Mesothelial cell of epicardium (in vitro differentiated cells): ENCODE measurements at places on chromosomes 13 and 19. TPM values are rescaled to one million over a fixed set of nuclear protein-coding genes. Genes with fewer than 3 reads are reported as not detected.

DNA sequence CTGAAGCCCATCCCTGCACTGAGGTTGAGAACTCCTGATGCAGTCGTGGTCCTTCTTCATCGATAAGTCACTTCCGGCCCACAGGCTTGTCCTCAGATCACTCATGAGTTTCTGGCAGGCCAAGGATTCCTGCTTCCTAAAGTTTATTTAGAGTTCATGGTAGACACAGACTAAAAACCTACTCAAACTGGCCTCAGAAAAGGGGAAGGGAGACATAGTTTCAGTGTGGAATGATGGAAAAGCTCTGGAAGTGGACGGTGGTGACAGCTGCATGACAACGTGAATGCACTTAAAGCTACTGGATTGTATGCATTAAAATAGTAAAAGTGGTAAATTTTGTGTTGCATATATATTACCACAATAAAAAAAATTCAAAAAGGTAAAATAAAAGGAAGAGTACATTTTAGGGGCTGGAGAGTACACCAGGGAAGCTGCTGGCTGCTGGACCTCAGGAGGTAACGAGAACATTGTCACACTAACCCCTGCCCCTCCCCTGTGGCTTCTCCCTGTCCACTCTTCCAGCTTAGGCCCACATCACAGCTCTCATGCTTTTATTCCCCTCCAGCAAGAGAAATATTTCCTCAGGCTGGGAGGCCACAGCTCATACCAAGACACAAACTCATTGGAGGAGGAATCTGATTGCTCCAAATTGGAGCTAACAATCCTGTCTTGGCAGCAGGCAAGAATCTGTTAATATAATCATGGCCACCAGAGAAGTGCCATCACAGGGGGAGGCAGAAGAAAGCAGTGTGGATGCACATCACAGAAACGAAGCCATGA lies 741.0 kb downstream of the UQCRFS1 start:
- H3K27me3 ChIP-seq, result peaks cover 14% of the 10 kb centered on the region
- H3K4me3 ChIP-seq, result no peak overlapping the region

DNA sequence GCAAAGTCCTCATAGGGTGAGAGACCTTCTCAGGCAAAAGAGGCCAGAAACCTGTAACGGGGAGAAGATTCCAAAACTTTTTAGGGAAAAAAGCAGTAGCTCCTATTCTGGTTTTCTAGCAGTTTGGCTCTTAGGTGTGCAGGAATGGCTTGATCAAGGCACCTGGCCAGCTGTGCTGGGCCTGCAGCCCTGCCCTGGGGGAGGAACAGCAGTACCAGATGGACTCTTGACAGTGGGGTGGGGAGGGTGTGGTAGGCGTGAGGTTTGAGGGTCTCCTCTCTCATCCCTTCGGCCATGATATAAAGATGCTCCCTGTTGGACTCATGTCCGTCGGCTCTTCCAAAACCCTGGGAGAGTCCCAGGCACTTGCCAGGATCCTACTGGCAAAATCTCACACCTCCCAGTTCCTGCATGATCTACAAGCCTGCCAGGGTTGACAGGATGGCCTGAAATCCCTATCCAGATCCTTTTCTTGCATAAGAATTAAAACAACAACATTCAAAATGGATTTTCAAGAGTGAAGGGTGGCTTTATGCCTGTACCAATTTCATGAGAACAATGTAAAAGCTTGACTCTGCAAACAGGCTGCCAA lies 120.4 kb downstream of the IER2 start:
- no peaks in the 10 kb centered on the region for H3K36me3 ChIP-seq
- peaks cover 3% of the 10 kb centered on the region for H3K27me3 ChIP-seq
- no peaks in the 10 kb centered on the region for H3K4me1 ChIP-seq
- no peak overlapping the region for H3K4me3 ChIP-seq
- H3K27ac ChIP-seq, result no peak overlapping the region

DNA sequence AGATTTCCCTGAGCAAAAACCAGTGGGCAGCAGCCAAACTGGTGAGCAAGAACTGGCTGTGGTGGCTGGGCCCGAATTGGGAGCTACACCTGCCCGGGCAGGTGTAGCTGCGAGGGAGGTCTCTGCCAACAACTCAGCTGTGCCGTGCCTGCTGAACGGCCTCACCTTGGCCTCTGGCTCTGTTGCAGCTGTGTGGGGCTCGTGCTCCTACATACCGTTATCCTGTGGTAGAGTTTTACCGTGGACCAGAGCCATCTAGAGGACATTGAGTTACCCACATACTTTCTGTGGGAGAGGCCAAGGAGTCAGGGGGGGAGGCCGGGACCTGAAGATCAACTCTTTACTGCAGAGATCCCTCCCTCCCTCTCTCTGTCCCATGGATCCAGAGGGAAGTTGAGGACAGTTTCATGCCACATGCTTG lies 113.2 kb downstream of the TM9SF2 start:
- no peak overlapping the region for H3K4me3 ChIP-seq

DNA sequence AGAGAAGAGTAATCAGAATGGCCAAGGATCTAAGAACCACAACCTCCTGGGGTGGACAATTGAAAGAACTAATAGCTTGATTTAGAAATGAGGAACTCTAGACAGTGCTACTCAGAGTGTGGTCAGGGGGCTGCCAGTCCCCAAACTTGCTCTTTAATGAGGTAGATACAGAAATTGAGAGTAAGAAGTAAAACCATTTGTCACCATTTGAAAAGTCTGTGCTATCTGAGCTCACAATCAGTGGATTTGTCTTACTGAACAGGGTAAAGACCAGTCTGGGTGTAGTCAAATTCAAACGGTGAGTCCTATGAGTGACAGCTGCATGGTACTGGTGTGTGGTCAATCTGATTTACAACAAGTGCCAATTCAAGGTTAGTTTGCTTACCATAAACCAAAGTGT lies 118.9 kb downstream of the KL start:
- H3K27me3 ChIP-seq, result no peaks in the 10 kb centered on the region
- DNase-seq, result no peak
- peaks cover 28% of the 10 kb centered on the region for H3K36me3 ChIP-seq
- H3K27ac ChIP-seq, result no peak overlapping the region
- H3K4me1 ChIP-seq, result no peaks in the 10 kb centered on the region
- H3K4me3 ChIP-seq, result no peak overlapping the region

ZNF681 gene
- 7.3 to 9.0 TPM (median 8.8 TPM) in 3 replicates for total RNA-seq

- H3K36me3 ChIP-seq, result no peaks in the 10 kb centered on the region
- peak overlapping the region; percentile 2 for H3K27ac ChIP-seq
- no peak for DNase-seq
Measured at GRCh38 chr13:49098198-49098597, 121.9 kb upstream of the MLNR start.

SLC8A2 gene
- total RNA-seq, result 2.2 to 3.7 TPM (median 2.5 TPM) in 3 replicates

GRCh38 chr13:33528896-33529295 lies 243.3 kb upstream of the STARD13 start:
- H3K27ac ChIP-seq, result no peak overlapping the region
- no peaks in the 10 kb centered on the region for H3K27me3 ChIP-seq
- H3K4me3 ChIP-seq, result no peak overlapping the region
- H3K36me3 ChIP-seq, result no peaks in the 10 kb centered on the region
- DNase-seq, result no peak
- H3K4me1 ChIP-seq, result peaks cover 2% of the 10 kb centered on the region

DNA sequence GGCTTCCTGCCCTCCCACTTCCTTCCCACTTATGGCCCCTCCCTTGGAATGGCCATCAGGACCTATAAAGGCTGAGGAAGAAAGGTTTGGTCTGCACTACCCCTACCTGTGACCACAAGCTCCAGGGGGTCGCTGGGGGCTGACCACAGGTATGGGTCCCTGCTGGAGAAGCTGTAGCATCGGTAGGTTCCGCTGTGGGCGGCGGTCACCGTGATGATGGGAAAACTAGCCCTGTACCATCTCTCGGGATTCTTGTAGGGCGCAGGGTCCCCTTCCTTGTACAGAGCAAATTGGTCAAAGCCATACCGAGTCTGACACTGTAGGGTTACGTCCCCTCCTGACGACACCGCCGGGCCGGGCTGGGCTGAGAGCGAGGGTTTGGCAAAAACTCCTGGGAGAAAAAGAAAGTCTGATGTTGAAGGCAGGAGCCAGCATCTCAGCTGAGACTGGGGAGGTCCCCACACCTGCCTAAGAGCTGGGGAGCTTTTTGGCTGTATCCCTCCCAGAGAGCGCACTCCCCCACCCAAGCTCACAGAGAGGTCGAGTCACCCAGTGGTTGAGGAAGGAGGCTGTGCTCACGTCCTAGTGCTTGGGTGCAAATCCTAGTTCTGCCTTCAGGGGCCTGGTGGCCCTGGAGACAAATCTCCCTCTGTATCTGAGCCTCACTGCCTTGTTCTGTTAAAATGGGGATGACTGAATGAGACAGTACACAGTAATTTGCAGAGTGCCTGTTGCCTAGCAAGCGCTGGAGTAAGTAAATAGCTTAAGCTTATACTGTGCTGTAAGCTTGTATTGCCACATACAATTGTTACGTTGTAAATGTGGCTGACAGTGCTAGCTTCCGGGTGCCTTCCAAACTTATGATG lies 10.4 kb downstream of the GP6 start:
- H3K4me3 ChIP-seq, result no peak overlapping the region
- DNase-seq, result no peak

DNA sequence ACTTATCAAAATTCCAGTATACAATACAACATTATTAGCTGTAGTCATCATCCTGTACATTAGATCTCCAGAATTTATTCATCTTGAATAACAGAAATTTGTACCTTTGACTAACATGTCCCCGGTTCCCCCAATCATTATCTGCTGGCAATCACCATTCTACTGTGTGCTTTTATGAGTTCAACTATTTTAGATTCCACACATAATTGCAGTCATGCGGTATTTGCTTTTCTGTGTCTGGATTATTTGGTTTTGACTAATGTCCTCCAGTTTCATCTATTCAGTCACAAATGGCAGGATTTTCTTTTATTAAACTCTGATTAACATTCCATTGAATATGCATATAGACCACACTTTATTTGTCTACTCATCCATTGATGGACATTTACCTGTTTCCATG lies 530.7 kb upstream of the SLITRK1 start:
- no peak for DNase-seq
- H3K4me3 ChIP-seq, result no peak overlapping the region
- H3K27me3 ChIP-seq, result no peaks in the 10 kb centered on the region
- no peak overlapping the region for H3K27ac ChIP-seq
- H3K36me3 ChIP-seq, result no peaks in the 10 kb centered on the region

- no peak overlapping the region for H3K4me3 ChIP-seq
- H3K36me3 ChIP-seq, result peaks cover 48% of the 10 kb centered on the region
- H3K27ac ChIP-seq, result no peak overlapping the region
- H3K4me1 ChIP-seq, result no peaks in the 10 kb centered on the region
- DNase-seq, result no peak
Measured at GRCh38 chr19:17202249-17202648, 12.9 kb upstream of the USE1 start.

DNA sequence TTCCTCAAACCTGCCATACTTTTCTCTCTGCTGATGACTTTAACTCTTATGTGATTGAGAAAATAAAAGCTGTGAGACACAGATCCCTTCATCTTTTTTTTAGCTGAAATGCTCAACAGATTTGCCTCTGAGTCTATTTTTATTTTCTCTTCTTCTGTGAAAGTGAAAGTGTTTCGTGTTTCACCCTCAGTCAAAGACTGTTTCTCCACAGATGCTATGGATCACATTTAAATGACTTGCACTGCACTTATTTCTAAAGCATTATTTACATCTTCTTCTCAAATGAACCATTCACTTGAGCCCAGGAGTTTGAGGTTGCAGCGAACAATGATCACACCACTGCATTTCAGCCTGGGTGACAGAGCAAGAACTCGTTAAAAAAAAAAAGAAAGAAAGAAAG lies 890.1 kb upstream of the PCDH20 start:
- no peaks in the 10 kb centered on the region for H3K36me3 ChIP-seq
- peaks cover 2% of the 10 kb centered on the region for H3K4me1 ChIP-seq
- DNase-seq, result no peak
- no peaks in the 10 kb centered on the region for H3K27me3 ChIP-seq

DNA sequence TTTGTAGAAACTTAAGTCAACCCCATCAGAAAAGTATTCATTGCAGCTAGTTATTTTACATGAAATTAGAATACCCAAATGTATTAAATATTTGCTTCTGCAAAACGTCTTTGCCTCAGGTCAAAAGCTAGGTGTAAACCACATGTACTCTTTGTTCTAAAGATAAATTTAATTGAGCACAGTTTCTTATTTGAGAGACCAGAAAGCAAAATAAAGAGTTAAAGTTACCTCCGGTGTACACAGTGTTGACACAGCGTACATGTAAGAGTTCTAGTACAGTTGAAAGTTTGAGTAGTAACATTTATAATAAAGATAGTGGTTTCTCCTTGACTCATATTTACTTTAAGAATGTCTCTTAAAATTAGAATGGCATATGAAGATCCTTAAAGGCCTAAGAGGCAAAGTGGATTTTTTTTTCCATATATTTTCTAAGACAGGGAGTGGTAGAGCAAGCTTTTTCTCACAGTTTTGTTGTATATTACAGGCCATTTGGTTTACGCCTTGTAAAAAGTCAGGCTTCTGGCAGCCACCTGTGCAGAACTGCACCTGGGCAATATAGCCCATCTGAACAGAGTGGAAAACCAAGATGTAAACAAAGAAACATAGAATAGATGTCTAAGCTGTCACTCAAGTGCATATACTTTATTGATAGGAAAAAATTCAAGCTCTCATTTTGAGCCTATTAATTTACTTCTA lies 2.9 kb downstream of the LRCH1 start:
- H3K4me3 ChIP-seq, result peak overlapping the region; percentile 95
- peaks cover 45% of the 10 kb centered on the region for H3K4me1 ChIP-seq
- peak overlapping the region; percentile 98 for H3K27ac ChIP-seq

GRCh38 chr19:9627856-9628255 lies 6.8 kb upstream of the ZNF561 start:
- H3K4me3 ChIP-seq, result no peak overlapping the region
- H3K27me3 ChIP-seq, result no peaks in the 10 kb centered on the region
- H3K36me3 ChIP-seq, result peaks cover 31% of the 10 kb centered on the region
- no peak overlapping the region for H3K27ac ChIP-seq
- peaks cover 18% of the 10 kb centered on the region for H3K4me1 ChIP-seq
- no peak for DNase-seq

TJP3 gene
- 20.0 to 21.7 TPM (median 20.1 TPM) in 3 replicates for total RNA-seq

CGB3 gene
- not detected in 3 replicates for total RNA-seq

DNA sequence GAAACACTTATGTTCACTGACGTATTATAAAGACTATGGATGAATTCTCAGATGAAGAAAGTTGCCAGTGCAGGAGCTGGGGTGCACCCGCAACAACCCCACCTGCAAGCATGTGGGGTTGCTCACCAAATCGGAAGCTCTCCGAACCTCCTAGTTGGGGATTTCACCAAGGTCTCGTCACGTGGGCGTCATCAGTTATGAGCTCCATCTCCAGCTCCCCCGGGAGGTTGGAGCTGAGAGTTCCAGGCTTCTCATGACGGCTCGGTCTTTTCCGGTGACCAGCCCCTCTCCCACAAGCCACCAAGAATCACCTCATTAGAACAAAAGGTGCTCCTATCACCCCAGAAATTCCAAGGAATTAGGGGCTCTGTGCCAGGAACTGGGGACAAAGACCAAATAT lies 46.1 kb upstream of the TUBGCP3 start:
- H3K36me3 ChIP-seq, result no peaks in the 10 kb centered on the region
- peaks cover 11% of the 10 kb centered on the region for H3K27me3 ChIP-seq
- H3K4me3 ChIP-seq, result no peak overlapping the region
- no peak for DNase-seq
- H3K4me1 ChIP-seq, result peaks cover 28% of the 10 kb centered on the region

ATP4A gene
- 0.11 to 0.22 TPM (median 0.16 TPM) in 3 replicates for total RNA-seq

- no peak overlapping the region for H3K4me3 ChIP-seq
- H3K36me3 ChIP-seq, result no peaks in the 10 kb centered on the region
- no peak for DNase-seq
- no peak overlapping the region for H3K27ac ChIP-seq
- no peaks in the 10 kb centered on the region for H3K27me3 ChIP-seq
Measured at GRCh38 chr19:28170066-28170465, 1042.9 kb downstream of the UQCRFS1 start.

- peaks cover 13% of the 10 kb centered on the region for H3K36me3 ChIP-seq
- H3K27ac ChIP-seq, result no peak overlapping the region
Measured at GRCh38 chr13:49216334-49216733, 3.8 kb upstream of the MLNR start.

LILRB4 gene
- total RNA-seq, result not detected in 3 replicates

- no peak overlapping the region for H3K4me3 ChIP-seq
- H3K27ac ChIP-seq, result no peak overlapping the region
- peak; percentile 85 for DNase-seq
Measured at GRCh38 chr19:33235269-33235995, 9.8 kb upstream of the SLC7A10 start.
